ENCODE measurements at places on chromosomes 12 and 14.

GRCh38 chr12:72025524-72025923 lies 86.9 kb downstream of the TPH2 start:
- DNase-seq = no peak

DNA sequence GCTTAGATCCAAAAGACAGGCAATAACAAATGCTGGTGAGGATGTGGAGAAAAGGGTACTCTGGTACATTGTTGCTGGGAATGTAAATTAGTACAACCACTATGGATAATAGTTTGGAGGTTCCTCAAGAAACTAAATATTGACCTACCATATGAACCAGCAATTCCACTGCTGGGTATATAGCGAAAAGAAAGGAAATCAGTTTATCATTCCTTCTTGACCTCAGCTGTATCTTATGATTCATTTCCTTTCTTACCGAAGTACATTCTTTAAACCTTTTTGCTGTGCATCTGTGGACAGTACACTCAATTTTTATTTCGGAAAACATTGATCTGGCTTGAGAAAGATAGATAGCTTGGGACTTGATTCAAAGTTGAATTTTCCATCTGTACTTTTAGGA lies 183.2 kb upstream of the LRFN5 start:
- DNase-seq = no peak

DNA sequence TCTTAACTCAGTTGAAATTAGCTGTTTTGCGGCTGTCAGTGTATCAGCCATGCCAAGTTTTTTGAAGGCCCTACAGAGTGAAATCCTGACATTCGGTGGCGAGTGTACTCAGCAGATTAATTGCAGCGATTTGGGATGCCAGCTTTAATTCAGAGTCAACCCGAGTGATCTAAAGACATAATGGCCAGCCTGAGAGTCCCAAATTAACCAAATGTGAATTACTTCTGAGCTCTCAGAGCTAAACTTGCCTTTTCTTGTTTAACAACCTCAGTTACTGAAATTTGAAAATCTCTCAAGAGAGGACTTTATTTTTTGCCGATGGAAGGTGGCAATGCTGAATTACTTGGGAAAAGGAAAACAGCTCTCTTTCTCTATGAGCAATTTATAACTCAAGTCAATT lies 148.5 kb downstream of the GLT1D1 start:
- no peak for DNase-seq

DNA sequence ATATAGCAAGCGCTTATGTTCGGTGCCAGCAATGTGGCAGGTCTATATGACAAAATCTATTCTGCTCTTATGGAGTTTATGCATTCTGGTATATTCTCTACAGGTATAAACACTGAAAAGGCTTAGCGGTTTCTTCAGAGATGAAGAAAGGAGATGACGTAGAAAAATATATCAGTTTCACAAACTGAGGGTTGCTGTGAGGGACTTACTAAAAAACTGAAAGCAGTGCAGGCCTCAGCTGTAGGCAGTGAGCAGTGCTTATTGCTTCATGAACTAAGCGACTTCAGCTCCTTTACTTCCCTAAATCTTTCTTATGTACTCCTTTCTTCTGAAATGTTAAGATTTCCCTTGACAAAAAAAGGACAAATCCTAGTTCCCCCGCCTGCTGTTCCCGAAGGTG lies 4.5 kb downstream of the DDX47 start:
- DNase-seq = no peak

DNA sequence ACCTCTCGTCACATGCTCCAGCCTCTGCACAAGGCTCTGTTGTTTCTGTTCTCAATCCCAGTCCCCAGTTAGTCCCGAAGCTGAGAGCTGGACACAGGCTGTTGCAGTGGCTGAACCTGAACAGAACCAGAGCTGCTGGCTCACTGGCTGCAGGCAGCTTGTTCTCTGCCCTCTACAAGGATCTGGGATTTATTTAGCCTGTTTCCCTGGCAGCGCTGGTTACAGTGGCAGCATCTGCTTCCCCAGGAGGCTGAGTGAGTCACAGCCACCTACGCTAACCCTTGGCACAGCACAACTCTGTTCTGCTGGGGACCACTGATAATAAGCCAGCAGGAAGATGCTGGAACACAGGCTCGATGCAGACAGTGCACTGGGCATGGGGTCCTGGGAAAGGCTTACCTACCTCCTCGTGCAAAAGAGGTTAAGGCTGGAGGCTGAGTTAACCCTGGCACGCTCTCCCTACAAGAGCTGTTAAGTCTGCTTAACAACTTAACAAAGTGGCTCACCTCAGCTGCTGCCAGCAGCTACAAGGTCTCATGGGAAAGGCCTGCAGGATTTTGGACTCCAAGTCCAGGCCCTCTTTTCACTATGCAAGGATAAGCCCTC lies 299.6 kb downstream of the PCNX1 start:
- DNase-seq = no peak

GRCh38 chr12:108803428-108804105 lies 53.8 kb downstream of the SSH1 start:
- DNase-seq = peak; percentile 74

DNA sequence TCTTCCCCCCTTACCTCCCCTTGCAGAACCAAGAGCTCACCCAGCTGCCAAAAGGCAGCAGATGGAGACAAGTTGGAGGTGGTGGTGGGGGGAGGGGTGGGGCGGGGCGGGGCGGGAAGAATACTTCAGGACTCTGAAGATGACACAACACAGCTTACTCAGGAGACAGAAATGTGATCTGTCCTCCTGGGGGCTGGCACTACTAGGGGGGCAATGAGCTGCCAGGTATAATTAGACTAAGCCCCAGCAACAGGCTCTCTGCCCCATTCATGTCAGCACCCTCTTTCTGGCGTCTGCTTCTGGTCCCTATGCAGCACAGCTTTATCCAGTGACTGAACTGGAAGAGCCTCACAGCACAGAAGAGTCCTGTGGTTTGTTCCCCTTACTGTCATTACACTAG lies 407.0 kb downstream of the MED13L start:
- peak; percentile 20 for DNase-seq
